ENCODE measurements at places on chromosomes 6 and 20.

DNA sequence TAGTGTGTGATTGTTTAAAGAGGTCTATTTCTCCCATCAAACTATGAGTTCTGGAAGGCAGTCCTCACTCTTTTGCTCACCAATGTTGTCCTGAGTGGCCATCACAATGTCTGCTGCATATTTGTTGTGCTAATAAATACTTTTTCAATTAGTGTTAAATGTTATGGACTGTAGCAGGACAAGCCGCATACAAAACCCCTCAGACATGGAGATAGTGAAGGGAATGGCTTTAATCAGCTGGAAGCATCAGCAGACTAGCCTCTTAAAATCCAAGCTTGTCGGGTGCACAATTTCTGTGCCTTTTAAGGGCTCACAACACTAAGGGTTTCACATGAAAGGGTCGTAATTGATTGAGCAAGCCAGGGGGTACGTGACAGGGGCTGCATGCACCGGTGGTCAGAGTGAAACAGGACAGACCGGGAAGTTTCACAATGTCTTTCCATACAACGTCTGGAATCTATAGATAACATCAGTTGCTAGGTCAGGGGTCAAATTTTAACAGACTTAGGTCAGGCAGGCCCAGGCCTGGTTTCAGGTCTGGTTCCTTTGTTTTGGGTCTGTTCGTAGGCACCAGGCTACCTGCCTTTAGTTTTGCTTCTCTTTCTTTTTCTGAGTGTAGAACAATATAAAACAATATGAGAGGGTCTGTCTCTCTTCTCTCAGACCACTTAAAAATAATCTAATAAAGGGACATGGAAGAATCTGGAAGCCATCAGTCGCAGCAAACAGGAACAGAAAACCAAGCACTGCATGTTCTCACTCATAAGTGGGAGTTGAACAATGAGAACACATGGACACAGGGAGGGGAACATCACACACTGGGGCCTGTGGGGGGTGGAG lies 327.6 kb upstream of the HTR1E start:
- no peak for DNase-seq

- no peak for DNase-seq
These were observed 2.7 kb upstream of the SIRPG start for GRCh38 chr20:1660246-1660645.

DNA sequence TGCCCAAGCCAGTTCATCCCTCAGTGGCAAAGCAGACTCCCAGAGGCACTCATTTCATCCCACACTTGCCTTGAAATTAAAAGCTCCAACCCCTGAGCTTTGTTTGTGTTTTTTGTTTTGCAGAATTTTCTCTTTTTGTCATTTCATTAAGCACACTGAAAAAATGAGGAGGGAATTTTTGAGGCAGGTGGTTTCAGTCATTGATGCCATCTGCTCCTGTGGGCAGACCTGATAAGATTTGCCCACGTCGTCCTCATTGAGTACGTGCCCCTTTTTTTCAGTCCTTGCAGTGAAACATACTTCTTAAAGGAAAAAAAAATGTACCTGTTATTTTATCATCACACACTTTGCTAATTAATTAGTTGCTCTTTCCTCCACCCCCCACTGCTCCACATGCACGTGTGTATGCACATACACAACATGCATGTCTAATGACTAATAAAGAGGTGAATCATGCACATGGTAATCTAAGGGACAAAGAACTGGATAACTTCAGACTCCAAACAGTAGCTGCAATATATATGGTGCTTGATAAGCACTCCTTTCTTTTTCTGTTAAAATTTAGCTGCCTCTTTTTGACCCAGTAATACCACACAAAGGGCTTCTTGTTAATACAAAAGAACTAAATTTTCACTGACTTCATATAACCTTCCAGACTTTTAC lies 102.1 kb upstream of the TMEM181 start:
- DNase-seq, result no peak

DNA sequence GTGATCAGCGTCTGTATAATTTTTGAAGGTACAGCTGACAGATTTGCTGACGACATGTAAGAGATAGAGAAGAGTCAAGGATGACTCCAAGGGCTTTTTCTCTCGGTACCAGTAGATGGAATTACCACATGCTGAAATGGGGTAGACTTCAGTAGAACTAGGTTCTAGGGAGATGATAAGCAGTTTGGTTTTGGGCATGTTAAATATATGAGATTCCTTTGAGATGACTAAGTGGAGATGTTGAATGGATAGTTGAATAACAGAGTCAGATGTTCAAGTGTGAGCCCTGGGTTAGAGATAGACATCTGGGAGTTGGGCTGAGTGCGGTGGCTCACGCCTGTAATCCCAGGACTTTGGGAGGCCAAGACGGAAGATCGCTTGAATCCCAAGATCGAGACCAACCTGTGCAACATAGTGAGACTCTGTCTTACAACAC lies 50.0 kb downstream of the PHF20 start:
- DNase-seq, result no peak

DNA sequence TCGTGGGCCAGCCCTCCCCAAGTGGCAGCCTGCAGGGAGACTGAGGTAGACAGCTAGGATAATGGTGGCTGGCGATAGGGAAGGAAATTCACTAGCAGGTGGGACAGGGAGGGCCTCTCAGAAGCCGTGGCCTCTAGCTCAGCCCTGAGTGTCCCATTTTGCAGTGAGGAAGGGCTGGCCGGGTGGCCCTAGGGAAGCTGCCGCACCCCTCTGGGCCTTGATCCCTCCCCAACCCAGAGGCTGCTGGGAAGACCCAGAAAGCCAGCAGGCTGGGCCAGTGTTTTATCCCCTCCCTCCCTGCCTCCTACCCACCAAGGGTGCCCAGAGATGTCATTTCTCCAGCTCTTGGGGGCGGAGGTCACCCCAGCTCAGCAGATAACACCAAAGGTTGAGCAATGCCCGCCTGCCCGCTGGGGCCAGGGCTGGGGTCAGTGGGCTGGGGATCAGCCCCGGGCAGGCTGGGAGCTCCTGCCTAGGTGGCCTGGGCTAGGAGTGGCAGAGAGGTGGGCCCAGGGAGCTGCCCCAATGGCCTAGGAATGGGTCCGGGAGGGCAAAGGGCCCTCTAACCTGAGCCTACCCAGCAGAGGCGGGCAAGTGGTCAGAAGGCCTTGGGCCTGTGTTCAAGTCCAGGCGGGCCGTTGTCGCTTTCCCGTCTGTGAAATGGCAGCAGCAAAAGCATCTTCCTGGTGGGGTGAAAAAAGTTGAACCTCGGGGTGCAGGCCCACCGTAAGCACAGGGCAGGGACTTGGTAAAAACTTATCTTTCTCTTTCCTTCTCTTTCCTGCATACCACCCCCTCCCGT lies 1.6 kb upstream of the CEBPB start:
- DNase-seq, result no peak

GRCh38 chr20:56656632-56657031 lies 27.5 kb downstream of the TFAP2C start:
- DNase-seq, result no peak

- DNase-seq, result no peak
These were observed 409.6 kb downstream of the MAFB start for GRCh38 chr20:40279390-40279789.

DNA sequence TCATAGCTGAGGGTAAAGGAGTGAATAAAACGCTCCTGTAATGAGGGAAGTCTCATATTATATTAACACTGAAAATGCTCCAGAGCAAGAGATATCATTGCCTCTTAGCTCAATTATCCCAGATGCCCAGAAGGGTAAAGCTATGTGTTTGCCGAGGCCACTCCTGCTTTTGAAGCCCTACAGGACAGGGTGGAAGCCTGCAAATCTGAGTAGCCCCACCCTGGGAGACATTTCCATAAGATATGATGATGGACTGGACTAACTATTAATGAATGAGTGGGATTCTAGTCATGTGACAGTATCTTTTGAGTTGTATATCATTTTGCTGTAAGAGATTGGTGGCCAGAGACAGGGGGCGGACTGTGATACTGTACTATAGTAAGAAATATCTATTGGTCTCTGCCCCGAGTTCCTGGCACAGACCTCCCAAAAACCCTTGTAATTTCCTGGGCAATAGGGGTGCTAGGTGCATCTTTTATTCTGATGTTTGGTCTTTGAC lies 10.5 kb upstream of the SLC22A2 start:
- no peak for DNase-seq

GRCh38 chr6:113449051-113449450 lies 408.1 kb upstream of the MARCKS start:
- DNase-seq, result no peak

DNA sequence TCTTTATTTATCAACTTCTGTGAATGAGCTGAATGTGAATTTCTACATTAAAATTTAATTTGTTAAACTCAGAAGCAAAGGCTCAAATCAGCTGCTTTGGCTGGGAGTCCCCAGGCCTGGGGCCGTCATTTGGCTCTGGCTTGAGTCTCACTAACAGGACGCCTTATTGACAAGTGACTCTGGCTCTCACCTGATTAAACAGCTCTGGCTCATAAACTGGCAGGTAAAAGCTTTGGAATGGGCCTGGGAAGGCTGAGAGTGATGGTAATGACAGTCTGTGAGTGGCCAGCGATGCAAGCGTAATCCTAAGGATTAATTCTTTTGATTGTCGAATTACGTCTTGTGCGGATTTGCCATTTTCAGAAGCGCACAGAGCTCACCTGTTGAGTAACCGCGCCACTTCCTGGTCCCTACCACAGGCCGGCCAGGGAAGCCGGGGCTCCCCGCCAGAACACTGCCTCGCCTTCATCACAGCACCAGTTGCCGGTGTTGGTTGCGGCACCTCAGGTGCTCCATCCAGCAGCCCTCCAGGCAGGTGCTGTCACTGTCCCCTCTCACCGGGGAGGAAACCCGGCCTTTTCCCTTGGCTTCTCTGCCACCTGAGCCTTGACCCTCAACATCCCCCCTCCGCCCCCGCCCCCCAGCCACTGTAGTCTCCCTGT lies 110.7 kb downstream of the ZDHHC14 start:
- DNase-seq, result no peak

DNA sequence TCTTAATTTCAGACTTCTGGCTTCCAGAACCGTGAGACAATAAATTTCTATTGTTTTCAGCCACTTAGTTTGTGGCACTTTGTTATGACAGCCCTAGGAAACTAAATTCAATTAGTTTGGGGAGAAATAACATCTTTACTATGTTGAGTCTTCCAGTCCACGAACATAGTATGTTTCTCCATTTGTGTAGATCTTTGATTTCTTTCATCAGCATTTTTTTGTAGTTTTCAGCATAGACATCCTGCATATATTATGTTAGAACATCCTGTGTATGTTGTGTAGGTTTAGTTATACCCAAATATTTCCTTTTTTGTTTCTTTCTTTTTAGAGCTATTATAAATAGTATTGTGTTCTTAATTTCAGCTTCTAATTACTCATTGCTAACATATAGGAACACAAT lies 18.0 kb upstream of the HMGA1 start:
- no peak for DNase-seq

GRCh38 chr6:105474234-105474633 lies 71.4 kb upstream of the PREP start:
- DNase-seq, result no peak

- no peak for DNase-seq
These were observed 715.0 kb downstream of the TFAP2A start for GRCh38 chr6:9699888-9700287.

DNA sequence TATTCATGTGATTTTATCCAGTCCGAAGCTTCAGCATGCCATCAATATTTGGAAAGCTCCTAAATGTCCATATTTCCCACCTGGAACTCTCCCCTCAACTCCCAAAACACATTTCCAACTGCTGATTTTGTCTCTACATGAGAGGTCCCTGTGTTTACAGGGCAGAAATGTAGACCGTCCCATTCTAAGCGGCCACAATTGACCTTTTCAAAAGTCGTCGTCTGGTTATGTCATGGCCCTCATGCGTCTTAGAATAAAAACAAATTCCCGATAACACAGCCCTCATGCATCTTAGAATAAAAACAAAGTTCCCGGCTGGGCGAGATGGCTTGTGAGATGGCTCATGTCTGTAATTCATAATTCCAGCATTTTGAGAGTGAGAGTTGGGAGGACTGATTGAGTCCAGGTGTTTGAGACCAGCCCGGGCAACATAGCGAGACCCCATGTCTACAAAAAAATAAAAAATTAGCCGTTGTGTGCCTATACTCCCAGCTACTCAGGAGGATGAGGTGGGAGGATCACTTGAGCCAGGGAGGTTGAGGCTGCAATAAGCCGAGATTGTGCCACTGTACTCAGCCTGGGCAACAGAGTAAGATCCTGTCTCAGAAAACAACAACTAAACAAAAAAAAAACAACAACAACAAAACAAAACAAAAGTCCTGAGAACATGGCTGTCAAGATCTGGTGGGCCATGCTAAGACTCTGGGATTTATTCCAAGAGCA lies 6.4 kb upstream of the ZNF217 start:
- DNase-seq, result no peak

DNA sequence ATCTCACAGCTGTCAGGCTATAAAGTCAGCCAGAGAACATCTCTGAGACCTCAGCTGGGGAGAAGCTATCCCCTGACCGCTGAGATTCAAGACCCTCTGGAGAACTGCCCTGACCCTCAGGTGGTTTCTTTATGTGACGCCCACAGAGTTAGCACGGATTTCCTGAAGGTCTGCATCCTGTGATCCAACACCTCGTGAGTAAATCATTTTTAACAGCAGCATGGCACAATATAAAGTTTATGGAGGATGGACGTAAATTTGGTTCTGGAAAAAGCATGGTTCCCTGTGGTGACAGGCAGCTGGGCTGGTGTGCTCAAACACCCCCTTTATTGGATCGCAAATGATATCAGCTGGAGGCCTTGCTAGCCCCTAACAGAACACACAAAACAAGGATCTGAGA lies 25.3 kb upstream of the TRAF3IP2 start:
- no peak for DNase-seq

DNA sequence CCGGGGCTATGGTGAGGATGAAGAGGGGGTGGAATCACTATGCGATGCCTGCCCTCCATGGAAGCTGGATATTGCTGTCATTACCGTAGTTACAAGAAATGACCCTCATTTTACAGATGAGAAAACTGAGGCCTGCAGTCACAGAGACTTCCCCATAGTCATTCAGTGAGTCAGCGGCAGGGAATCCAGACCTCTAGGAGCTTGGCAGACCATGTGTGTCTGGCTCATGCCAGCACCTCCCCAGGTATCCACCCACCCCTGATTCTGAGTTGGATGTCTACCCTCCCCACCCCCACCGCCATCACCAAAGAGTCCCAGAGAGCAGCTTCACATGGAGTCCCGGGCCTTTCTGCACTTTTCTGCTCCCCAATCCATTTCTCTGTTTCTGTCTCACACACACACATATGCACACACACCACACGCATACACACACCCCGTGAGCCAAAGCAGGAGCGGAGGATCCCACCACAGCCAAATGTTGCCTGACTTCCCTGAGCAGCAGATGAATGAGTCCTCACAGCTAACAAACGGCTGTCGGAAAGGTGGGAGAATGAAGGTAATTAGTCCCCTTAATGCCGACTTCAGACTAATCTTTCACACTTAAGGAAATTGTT lies 24.8 kb downstream of the CDH22 start:
- no peak for DNase-seq

Measured in stimulated activated CD4-positive, alpha-beta T cell treated with anti-CD3 and anti-CD28 coated beads, Interleukin-15, amount 100 ng/mL, for 1 hour (primary cell).